ENCODE measurements at places on chromosomes 6 and 20.

DNA sequence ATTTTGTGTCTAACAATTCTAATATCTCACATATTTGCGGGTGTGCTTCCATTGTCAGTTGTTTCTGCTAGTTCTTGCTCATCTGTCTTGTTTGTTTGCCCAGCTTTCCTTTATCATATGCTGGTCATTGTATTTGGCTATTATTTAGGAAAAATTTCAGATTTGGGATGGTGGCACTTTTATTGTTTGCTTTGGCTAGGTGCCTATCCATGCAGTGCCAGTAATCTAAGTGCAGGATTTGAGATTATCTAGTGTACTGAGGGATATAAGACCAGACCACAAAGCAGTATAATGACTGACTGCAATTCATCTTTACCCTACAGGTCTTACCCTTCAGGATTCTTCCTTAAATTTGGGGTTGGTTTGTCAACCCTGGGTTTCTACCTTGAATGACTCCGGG is 63.9 kb downstream of the NINL start:
- no peak for DNase-seq

- no peak for DNase-seq
Measured at GRCh38 chr6:97822632-97823031, 539.6 kb upstream of the MMS22L start.

DNA sequence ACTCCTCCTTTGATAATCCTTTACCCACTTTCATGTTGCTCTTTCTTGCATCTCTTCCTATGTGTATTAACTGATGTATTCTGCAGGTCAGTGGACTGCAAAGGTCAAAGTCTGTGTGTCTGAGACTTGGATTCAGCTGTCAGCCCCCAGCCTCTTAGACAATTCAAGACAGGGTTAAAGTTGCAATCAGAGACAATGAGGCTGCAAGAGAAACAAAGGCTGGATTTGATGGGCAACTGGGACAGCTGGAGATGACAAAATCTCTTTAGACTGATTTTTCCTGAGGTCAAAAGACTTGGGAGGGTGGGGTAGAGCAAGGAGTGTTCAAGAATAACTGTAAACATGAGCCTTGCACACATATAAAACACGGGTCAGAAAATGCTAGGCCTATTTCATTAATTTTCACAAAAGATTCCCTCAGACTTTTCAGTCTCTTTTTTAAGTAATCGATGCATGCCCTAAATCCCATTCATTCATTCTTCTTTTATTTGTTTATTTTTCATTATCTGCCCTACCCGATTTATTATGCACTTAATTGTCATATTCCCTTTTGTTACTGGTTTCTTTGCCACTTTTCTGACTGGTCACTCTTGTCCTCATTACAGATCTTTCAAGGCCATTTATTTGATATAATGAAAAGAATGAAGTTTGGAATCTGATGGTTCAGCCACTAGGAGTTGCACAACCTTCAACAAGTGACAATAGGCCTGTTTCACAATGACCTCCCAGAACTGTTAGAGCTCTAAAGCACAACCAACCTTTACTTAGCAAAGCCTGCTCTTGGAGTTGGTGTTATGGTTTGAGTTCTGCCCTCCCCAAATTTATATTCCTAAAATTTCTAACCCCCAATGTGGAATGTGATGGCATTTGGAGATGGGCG is 33.8 kb upstream of the AKAP12 start:
- no peak for DNase-seq

GRCh38 chr6:34817446-34817845 is 25.6 kb downstream of the BLTP3A start:
- DNase-seq: no peak

DNA sequence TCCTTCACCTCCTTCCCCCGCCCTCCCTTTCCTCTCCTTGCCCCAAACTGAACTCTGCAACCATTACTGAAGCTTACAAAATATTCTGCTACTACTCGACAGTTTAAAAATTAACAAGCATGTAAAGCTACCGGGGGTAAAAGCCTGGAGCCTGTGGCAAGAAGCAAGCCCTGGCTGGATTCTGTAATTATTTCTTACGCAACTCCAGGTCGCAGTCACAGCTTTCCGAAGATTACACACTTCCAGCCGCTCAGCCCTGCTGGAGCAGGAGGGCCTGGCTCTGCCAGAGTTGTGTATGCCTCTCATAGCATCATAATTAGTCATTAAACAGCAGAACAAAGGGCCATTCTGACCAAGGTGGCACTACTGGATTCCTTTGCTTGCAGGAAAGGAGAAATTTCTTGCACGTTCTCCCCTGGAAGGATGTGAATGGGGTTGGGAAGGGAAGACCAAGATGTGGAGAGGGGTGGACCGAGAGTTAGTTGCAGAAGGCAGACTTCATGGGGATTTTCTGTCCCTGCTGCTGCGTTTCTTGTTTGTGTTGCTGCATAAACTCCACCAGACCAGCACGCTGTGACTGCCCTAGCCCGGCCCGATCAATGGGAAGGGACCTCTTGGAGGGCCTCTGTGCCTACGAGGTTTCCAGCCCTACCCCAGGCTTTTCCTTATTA is 23.6 kb downstream of the FOXQ1 start:
- DNase-seq: peak; percentile 67

- no peak for DNase-seq
Measured at GRCh38 chr20:33070111-33071053, 9.1 kb upstream of the BPIFB4 start.

GRCh38 chr6:168150551-168151320 is 71.7 kb upstream of the FRMD1 start:
- DNase-seq: no peak

DNA sequence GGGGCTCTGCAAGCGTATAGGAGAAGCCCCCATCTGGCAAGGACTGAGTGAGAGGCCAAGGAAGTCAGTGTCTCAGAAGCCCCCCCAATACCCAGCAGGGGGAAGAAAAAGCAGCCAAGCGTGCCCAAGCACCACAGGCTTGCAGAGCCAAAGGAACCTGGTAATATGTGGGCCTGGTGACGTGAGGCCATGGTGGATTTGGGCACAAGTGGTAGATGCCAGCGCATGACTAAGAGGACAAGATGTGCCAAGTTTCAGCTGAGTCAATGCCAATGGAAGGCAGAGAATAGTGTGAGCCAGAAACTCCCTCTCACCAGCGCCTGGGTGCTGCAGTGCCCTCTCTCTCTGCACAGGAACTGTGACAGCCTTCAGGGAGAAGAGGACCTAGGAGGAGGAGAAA is 110.0 kb downstream of the QRSL1 start:
- no peak for DNase-seq

DNA sequence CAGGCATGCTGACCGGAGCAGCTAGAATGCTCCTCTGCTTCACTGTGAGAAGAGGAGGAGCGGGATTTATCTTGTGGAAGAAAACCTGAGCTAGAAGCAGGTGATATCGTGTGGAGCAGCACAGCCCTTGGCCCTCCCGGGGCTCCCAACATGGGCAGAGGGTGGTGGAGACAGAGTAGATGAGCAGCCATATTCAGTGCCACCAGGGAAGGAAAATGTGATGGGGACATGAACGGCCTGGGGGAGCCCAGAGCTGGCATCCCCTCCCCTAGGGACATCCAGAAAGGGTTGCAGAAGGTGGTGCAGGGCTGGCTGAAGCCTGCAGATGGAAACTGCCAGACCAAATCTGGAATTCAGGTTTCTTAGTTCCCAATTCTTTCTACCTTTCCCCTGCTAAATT is 24.9 kb upstream of the TBXT start:
- no peak for DNase-seq

DNA sequence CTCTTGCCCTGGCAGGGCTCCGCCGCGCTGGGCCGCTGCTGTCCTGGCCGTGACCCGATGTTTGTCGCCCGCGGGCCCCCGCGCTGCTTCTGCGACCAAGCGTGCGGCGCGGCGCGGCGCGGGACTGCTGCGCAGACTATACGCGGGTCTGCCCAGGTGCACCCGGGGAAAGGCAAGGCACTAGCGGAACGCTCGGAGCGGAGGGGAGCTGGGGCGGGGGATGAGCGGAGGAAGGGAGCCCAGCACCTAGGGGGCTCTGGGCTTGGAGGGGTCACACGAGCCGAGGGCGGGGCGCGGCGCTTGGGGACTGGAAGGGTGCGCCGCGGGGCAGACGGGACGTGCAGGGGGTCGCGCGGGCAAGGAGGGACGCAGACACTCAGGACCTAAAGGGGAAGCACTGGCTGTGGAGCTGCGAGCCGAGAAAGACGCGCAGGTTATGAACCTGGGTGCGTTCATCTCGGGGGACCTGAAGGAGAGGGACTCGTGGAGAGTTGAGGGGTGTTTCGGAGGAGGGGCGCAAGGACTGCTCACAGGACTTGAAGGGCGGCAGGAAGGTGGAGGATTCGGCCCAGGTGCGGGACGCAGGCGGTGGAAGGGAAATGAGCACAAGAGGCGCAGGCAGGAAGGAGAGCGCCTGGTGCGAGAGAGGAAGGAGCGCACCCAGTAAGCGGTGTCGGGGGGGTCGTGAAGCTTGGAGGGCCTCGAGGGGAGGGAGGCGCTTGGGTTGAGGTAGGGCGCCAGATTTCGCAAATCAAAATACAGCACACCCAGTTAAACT is 40.8 kb upstream of the ZNFX1 start:
- DNase-seq: no peak

- DNase-seq: no peak
Measured at GRCh38 chr6:45836984-45837383, 178.7 kb downstream of the CLIC5 start.

DNA sequence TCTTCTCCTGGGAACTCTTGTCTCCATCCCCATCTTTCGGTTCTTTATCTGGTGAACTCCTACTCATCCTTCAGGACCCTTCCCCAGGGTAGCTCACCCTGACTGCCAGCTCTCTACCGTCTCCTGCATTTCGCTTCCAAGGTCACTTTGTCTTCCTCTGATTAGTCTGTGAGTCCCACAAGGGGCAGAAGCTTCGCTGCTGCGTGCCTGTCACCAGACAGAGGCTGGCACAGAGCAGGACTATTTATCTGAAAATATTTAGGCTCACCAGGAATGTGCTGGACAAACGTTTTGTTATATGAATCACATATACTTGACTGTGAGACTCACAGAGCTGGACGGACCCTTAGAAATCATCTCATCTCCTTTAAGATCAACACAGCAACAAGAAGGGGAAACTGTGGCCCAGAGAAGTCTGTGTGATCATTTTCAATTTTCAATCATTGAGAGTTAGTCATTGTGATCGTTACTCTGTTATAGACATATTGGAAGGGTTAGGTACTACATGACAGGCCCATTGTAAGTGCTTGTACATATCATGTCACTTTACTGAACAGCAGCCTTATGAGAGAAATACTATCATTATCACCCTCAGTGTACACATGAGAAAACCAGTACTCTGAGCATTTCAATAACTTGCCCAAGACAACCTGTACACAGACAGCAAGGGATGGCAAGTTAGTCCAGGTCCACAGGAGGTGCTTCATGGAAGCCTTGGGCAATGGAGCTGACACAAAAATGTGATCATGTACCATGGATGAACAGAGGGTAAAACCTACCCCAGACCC is 51.4 kb downstream of the JPH2 start:
- no peak for DNase-seq

DNA sequence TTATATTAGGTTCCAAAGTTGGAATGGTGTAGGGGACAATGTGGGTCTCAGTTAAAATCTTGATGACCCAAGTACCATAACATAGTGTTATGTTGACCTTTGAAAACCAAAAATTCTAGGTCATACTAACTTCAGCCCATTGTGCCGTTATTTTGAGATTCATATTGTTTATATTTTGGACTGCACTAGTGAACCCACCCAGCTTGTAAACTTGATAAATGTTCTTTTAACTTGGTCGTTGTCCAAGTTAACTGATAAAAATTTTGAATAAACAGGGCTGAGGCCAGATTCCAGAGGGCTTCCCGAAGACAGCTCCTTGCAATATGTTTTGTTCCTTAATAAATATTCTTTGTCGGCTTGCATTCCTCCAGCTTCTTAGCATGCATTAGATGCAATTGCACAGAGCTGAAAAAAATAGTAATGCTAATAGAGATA is 90.3 kb downstream of the BCAS1 start:
- DNase-seq: no peak

All from GM04504 (cell line).